ENCODE measurements at places on chromosomes 7 and 10.

GRCh38 chr7:16726189-16726588, 27.4 kb upstream of the TSPAN13 start:
- DNase-seq, result no peak

- DNase-seq, result no peak
Observed at GRCh38 chr7:44346063-44346462, 20.7 kb upstream of the CAMK2B start.

GRCh38 chr7:17939211-17939605, 1.1 kb downstream of the SNX13 start:
- DNase-seq, result no peak

DNA sequence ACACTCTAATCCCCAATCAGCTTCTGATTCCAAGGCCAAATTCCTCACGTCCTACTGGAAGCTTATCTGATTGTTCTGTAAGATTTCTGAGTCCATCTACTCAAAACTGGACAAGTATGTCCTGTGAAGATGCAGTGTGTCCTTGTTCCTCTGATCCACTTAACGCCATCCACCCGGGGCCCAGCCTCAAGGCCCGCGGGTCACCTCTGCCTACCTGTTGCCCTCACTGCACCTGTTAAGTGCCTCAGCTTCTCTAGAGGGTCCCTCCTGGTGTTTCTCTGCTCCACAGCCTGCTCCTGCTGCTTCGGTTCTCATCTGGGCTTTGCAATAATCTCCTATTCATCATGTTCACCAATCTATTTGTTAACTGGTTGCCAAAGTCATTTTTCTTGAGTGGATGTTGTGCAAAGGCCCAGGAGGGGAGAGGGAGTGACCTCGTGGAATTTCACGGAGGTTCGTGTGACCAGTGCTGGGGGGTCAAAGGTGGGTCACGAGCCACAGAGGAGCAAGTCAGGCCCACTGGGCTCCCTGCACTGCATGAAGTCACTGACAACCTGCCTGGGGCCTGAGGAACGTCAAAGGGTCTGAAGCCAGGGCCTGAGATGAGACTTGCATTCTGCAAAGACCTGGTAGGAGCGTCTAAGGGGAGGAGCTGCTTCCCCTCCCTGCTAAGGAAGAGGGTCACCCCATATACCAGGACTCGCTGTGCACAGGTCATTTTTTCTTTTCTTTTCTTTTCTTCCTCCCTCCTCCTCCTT, 338.1 kb downstream of the WDR37 start:
- DNase-seq, result no peak

GRCh38 chr7:46756256-46756655, 825.7 kb downstream of the TNS3 start:
- DNase-seq, result no peak

- DNase-seq, result no peak
Observed at GRCh38 chr7:45102785-45103712, 8.4 kb downstream of the TBRG4 start.

DNA sequence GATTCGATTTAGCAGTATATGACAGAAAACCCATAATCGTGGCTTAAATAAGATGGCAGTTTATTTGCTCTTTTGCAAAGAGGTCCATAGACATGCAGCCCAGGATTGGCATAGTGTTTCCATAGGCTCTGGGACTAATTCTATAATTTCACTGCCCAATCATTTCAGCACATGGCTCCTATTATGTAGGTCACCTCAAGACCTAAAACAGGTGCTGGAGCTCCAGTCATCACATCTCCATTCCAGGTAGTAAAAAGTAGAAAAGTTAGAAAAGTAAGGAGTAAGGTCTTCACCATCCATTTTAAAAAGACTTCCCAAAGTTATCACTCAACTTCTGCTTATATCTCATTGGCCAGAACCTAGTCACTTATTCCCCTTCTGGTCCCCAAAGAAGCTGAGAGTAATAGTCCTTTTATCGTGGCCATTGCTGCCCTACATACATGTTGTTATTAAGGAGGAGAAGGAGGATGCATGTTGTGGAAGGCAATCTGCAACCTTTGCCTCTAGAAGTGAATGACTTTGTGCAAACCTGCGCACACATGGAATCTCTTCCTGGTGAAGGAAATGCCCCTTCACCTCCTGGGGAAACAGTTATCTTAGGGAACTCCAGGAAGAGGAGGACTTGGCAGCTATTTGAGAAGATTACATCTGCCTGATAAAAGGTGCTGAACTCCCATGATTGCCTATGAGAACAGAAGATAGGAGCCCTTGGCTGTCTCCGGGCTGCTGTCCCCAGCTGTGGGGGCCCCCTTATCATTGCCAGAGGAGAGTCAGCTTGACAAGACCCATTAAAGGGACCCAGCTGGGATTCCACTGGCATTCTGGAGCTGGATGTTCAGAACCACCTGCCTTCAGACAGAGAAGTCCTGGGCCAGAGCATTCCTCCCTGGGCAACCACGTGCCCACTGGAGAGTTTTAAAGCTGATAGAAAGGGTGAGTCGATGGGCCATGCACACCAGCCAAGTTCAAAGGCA, 330.6 kb upstream of the ZMIZ1 start:
- no peak for DNase-seq

- DNase-seq, result no peak
Observed at GRCh38 chr10:117928741-117929140, 118.0 kb downstream of the RAB11FIP2 start.

DNA sequence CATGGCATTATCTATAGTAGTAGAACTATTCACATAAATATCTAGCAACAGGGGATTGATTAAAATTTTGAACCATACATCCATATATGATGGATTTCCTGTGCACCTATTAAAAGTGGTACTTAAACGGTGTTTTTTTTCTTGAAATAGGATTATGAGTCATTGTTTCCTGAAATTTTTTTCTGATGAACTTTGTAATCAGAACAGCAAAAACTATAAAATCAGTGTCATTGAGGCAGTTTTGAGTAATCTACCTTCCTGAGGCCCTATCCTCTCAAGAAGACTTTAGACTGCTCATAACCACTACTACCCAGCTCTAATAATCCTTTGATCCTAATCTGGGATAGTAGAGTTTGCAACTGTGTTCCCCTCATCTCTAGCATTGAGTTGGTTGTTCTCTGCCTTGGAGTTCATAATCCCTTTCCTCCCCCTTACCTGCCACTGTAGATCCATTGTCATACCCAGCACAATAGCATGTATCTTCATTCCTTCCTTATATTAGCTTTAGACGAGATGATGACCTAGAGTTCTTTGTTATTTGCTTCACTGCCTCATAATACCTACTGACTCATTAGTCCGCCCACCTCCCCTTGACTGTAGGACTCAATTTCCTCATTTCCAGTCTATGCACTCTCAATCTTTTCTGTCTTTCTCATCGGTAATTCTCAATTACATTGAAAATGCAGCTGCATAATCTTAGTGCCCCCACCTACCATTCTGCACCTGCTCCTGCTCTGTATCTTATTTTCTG, 133.4 kb downstream of the LRRC4 start:
- DNase-seq, result no peak

DNA sequence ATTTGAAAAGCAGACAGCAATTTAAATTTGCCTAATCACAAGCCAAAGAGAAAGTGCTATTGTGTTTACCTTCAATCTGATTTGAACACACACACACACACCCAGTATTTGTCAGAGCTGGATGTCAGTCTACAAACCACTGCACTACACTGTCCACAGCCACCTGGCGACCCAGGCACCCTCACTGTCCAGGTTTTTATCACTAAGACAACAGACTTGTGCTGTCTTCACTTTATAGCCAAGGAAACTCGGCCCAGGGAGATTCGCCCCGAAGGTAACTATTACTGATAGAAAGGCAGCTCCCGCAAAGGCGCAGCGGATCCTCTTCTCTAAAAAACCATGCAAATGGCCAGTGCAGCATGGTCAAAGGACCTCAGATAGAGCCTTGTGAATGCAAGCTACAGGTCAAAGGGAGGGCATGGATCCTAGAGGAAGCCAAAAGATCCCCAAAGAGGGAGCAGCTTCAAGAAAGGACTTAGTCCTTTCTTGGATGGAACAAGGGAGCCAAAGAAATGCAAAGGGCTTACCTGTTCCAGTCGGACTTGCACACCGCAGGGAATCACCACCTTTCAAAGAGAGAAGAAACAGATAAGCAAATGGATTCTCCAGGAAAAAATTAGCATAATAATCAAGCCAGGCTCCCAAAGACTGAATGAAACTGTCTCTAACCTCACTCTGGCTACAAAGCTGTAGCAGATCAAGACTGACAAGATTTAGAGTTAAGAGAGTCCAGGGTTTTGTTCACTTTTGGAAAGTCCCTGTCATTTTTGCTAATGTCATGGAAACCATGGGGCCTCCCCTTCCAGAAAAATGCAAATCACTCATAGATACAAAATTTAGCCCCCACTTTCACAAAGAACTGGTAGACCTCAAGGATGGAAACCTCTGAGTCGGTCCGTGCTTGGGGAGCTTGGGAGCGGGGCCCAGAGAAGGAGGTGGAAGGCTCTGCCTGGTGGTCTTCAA, 101.1 kb downstream of the TNS3 start:
- DNase-seq, result no peak

DNA sequence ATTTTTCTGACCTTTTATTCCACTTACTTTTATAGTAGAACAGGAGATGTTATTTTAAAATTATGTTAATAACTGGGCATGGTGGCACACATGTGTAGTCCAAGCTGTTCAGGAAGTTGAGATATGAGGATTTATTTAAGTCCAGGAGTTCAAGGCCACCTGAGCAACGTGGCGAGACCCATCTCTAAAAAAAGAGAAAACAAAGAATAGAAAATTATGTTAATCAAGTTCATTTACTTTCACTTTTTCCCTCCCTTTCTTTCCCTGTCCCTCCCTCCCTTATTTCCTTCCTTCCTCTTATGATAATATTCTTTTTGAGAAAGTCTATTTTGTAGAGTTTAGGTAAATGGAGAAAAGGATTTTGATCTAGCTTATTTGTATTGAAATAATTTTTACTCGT, 48.9 kb upstream of the HELLS start:
- DNase-seq, result no peak

Data from H54 (cell line).